RKO (cell line): ENCODE measurements at places on chromosomes 4 and X.

DNA sequence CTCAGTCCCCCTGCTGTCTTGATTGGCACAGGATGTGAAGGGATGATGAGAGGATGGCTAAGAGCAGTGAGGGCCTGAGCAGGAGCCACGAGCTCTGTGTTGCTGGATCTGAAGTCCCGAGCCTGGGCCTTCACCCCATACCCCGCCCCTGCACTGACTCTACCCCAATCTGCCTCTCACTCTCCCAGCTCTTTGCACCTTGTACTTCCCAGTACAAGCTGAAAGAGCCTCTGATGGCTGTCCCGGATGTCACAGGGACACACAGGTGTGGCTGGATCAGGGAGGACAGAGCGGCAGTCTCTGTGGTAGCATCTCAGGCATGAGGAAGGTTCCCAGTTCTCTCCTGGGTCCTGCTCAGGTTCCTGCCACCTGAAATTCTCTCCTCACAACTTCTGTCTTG, 103.6 kb downstream of the CHIC2 start:
- DNase-seq = no peak

DNA sequence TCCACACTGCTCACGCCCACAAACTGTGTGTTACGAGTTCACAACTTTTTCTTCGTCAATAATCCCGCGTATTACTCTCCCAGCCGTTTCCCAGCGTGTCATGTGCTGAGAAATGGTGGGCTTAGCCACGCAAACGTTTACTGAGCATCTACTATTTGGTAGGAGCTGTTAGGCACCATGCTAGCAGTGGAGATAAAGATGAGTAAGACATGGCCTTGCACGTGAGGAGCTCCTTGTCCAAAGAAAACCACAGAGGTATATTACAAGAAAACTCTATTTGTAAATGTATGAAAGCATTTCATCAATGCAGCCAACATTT, 821 bp upstream of the TMEM128 start:
- peak; percentile 65 for DNase-seq

GRCh38 chr4:140095694-140096482, 58.1 kb downstream of the MAML3 start:
- DNase-seq = peak; percentile 88

GRCh38 chr4:37662861-37663390, 23.2 kb downstream of the RELL1 start:
- DNase-seq = no peak

- no peak for DNase-seq
Measured at GRCh38 chr4:71231129-71232055, 107.4 kb upstream of the SLC4A4 start.

GRCh38 chrX:101394372-101394771, 3.6 kb downstream of the RPL36A start:
- DNase-seq = peak; percentile 37

DNA sequence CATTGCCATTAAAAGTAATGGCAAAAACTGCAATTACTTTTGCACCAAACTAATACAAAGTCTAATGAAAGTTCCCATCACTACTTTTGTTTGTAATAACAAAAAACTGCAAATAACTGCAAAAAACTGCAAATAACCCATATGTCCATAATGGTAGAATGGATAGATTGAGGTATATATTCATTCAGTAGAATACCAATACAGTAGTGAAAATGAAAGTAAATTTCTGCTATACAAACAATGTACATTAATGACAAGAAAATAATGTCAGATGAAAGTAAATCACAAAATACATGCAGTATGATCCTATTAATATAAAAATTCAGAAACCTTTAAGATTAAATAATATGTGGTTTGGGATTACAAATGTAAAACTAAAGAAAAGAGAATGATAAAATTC, 41.3 kb upstream of the CEP135 start:
- no peak for DNase-seq

- no peak for DNase-seq
Measured at GRCh38 chr4:130238121-130238520, 1142.2 kb downstream of the C4orf33 start.

DNA sequence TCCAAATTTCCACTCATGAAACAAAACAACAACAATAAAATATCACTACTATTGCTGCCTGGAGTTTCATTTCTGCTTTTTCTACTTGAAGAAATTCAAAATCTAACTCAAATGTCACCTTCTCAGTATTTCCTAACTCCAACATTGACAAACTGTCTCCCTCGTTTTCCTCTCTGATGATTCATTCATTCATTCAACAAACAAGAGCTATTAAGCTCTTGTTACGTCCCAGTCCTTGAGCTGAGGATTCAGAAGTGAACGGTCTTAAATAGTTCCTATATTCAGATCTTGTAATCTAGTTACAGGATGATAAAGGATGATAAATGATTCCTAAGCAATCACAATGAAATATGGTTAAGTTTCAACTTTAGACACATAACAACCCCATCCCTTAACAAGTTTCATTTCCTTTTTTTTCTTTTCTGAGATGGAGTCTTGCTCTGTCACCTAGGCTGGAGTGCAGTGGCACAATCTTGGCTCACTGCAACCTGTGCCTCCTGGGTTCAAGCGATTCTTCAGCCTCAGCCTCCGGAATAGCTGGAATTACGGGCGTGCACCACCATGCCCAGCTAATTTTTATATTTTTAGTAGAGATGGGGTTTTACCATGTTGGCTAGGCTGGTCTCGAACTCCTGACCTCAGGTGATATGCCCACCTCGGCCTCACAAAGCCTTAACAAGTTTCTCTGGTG, 1.7 kb downstream of the SLC9B2 start:
- peak; percentile 63 for DNase-seq

- DNase-seq = no peak
Measured at GRCh38 chr4:183161630-183162029, 62.6 kb downstream of the WWC2 start.

GRCh38 chr4:15012017-15012788, 9.9 kb downstream of the CPEB2 start:
- DNase-seq = no peak

GRCh38 chrX:113833096-113834055, 750.5 kb upstream of the HTR2C start:
- DNase-seq = no peak

- DNase-seq = no peak
Measured at GRCh38 chrX:39741904-39742303, 355.9 kb downstream of the BCOR start.

- DNase-seq = peak; percentile 20
Measured at GRCh38 chr4:53763813-53764597, 172.7 kb upstream of the LNX1 start.

GRCh38 chr4:147378780-147379179, 102.1 kb upstream of the EDNRA start:
- no peak for DNase-seq

DNA sequence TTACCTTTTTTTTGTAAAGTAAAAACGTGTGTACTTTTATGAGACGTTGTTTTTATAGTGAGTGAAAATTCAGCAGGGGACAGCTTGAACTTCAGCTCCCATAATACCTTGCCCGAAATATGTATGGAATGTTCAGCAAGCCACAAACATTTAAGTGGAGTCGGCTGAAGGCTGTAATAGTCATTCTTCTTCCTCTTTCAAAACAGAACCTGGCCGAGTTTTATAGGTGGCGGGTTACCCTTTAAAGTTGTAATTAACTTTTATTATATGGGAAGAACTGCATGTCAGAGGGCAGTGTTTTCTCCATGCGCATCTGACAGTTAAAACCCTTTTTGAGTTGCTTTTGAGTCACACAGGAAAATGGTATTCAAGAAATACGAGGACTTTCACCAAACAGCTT, 50.7 kb downstream of the CLDN34 start:
- DNase-seq = peak; percentile 8

GRCh38 chr4:119731146-119731742, 102.6 kb upstream of the PDE5A start:
- DNase-seq = no peak

DNA sequence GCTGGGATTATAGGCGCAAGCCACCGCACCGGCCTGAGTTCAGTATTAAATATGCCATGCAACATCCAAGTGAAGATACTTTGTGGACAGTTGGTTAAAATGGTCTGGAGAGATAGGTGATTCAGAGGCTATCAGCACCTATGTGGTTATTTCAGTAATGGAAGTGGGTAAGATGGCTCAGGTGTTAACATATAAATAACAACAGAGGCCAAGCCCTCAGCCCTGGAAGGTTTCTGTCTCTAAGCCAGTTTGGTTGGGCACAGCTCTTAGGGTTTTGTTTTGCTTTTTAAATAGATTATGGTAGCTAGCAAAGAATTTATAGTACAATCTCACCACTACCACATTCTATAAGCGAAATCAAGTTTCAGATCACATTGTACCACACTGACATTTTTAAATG, 16.6 kb downstream of the FAM114A1 start:
- DNase-seq = no peak

DNA sequence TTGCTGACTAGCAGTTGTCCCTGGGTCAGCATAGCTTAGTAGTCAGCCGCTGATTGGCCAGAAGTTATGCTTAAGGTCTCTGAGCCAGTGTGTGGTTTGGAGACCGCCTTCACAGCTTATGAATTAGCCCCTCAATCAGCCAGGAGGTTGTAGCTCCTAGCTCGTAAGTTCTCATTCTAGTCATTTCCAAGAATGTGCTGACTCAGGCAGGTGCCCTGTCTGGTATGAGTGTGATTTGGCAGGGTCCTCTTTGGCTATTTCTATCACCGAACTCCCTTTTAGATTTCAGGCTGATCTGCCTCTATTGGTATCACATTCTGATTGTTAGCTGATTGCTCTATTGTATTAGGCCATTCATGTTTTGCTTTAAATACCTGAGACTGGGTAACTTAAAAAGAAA, 33.1 kb downstream of the NUDT11 start:
- no peak for DNase-seq

GRCh38 chrX:119155416-119156035, 27.9 kb upstream of the KIAA1210 start:
- peak; percentile 46 for DNase-seq

DNA sequence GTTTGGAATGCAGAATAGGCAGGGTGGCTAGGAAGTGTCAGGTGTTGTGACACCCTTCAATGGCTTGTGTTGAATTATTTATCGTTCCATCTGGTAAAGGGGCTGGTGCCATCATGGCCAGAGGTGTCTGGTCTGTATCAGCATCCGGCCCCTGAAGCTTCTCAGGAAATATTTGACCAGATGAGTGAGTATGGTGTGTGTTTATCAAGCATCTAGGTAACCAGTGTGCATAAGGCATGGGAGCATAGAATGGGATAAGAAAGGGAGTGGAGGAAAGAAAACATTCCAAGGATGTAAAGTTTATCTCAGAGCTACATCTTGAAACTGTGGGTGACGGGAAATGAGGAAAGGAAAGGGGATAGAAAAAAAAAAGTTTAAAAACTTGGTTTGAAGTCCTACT, 109.4 kb downstream of the KLHL4 start:
- no peak for DNase-seq

DNA sequence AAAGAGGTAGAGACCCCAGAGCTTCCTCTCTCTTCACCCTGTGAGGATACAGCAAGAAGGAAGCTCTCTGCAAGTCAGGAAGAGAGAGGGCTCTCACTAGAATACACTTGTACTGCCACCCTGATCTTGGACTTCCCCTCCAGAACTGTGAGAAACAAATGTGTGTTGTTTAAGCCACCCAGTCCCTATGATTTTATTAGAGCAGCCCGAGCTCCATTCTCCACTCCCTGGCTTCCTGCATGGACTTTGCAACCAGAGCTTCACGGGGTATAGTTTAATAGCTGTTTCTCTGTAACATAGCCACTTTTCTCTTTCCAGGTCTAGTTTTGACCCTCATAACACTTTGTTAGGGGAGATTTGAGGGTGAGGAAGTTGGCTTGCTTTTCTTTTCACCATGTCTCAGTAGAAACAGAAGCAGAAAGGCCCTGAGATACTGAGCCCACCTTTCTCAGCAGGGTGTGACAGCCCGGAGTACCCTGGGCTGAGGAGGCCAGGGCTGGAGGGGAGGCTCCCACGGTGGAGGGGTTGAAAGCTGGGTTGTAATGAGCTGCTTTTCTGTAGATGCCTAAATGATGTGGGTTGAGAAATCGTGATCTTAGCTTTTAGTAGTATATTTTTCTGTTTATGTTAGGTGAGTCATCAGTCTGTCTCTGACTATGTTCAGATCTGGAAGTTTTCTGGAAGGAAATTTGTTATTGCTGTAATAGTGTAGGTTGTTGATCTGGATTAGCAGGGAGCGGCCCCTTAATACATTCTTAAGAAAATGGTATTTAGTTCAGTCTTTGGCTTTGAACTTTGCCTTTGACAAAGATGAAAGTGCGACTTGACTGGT, 118.6 kb downstream of the PTTG2 start:
- DNase-seq = no peak

- DNase-seq = no peak
Measured at GRCh38 chrX:140425712-140426395, 79.0 kb downstream of the SOX3 start.

GRCh38 chrX:123756320-123756719, 23.5 kb upstream of the THOC2 start:
- DNase-seq = no peak

- DNase-seq = no peak
Measured at GRCh38 chr4:1851575-1852410, 4.2 kb downstream of the LETM1 start.

DNA sequence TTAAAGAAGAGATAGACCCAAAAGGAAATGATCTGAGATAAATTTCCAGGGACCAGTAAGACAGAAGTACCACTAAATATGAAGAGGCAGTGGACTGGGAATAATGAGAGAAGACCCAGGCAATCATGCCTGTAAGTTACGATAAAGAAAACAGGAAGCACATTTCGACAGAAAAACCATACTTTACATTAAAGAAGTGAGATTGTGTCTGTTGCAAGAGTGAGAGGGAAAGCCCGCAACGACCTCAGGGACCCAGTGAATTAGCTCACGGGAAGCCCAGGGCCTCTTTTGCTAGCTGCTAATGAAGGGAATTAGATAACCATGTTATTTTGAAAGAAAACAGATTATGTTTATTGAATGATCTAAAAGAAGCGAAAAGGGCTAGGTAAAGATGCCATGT, 28.9 kb upstream of the ACSL1 start:
- no peak for DNase-seq

DNA sequence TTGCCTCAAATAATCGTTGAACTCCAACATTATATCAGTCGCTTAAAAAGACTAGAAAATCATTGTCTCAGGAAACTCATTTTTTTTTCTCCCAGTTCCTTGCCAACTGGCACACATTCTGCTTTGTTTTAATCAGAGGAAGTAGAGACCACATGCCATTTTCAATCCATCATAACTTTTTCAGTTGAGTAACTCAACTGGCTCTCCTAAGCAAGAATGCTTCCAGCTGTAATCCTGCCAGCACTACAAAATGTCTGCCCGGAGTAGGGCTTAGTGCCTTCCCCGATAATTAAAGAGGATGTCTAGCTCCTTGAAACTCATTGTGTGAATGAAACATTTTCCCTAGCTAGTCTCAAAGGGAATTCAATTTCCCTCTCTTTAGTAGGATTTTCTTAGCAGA, 33.0 kb downstream of the FREM3 start:
- no peak for DNase-seq

GRCh38 chr4:111689731-111690130, 455.5 kb upstream of the FAM241A start:
- no peak for DNase-seq

GRCh38 chr4:67880866-67881610, 2.8 kb downstream of the TMPRSS11D start:
- no peak for DNase-seq

- DNase-seq = no peak
Measured at GRCh38 chr4:679104-679481, 4.8 kb downstream of the MYL5 start.
